Stimulated activated CD4-positive, alpha-beta T cell treated with anti-CD3 and anti-CD28 coated beads, Interleukin-2, amount 100 ng/mL, for 48 hours (primary cell): ENCODE measurements at places on chromosomes 4 and X.

DNA sequence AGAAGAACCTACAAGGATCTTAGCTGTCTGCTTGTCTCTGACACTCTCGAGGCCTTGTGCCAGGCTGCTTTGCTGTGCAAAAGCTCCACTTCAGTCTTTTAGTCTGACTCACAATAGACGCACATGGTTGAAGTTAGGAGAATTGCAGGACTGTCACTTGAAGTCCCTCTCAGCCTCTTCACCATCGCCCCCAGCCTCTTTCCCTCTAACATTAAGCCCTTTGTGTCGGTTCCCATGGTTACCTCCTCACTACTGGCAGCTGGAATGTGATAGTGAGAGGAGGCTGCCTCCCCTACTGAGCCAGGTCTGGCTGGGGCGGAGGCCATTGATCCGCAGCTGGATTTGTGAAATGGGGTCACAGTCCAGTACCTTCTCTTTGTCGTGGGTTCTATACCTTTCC, 201.8 kb downstream of the SOWAHB start:
- DNase-seq: no peak

GRCh38 chr4:76841026-76841425, 56.9 kb downstream of the SOWAHB start:
- DNase-seq: no peak

DNA sequence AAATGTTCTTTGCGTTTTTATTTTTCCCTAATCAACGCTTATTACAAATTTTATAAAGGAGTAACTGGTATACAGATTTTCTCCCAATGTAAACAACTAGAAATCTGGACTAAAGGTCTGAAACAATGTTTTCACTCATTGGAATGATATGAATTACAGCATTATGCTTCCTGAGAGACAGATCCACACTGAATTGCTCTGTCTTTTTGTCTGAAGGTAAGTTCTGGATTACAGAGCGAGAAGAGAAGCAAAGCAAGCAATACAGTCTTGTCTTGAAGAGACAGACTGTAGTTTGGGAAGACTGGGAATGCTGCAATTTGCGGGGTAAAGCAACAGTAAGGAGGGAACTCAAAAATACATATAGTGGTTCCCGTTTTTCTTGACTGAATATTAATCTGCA, 262.2 kb upstream of the PABPC4L start:
- no peak for DNase-seq

DNA sequence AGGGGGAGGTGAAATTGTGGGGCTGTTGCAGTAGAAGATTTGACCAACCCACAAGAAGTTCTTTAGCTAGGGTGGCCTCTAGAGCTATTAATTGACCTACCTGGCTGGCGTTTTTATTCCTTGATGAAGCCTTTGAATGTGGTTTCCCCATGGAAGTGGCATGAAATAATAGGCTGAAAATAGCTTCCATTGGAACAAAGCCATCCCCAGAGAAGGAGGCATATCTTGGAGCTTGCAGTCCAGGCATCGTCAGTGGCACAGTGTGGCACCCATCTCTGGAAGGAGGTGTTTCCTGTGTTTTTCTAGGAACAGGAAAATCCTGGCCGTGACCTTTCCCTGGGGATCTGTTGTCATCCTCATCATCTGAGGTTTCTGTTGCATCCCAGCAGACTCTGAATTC, 96.3 kb upstream of the WDR1 start:
- no peak for DNase-seq

- no peak for DNase-seq
Measured at GRCh38 chr4:84031401-84031800, 467.7 kb downstream of the NKX6-1 start.

DNA sequence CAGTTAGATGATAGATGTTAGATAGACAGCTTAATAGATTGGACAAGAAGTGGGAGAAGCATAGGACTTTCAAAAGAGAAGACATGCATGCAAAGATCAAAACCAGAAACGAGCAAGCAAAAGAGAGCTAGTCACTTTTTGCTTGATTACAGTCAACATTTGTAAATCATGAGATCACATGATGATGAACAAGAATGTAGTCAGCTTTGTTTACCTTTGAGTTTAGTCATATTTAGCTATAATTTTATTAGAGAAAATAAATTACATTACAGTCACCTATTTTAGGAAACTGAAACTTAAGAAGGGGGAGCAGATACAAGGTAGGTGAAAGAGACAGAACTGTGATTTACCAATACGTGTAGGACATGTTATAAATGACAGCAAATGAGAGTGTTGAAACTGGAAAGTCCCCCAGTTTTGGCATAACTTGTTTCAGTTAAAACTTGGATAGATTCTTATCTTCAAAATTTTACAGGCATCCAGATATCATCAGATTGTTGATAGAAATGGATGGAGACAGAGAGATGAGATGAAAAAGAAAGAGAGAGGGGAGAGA, 1083.1 kb upstream of the PCDH10 start:
- no peak for DNase-seq

GRCh38 chrX:48957477-48957826, at the start of gene OTUD5:
Gene OTUD5, minus strand, starts transcription at chrX:48957607. Its CDS starts 37 bp downstream, at chrX:48957570.
- DNase-seq: no peak

- no peak for DNase-seq
Measured at GRCh38 chr4:179595671-179596410, 2153.6 kb upstream of the AGA start.

DNA sequence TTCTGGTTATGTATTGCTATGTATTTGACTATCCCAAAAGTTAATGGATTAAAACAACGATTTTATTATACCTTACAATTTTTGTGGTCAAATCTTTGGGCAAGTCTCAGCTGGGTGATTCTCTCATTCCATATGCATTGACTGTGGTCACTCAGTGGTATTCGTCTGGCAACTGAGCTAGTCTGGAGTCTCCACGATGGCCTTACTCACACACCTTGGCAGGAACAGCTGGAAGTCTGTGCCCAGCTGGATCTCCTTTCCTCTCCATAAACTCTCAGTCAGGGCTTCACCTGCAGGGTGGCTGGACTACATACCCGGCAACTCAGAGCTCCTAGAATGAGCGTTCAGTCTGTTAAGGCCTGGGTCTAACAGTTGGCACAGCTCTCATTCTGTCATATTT, 141.1 kb upstream of the WDFY3 start:
- DNase-seq: no peak

- no peak for DNase-seq
Measured at GRCh38 chr4:101005659-101006058, 341.7 kb downstream of the PPP3CA start.

- DNase-seq: no peak
Measured at GRCh38 chrX:50003927-50004326, 81.5 kb downstream of the CLCN5 start.

- DNase-seq: no peak
Measured at GRCh38 chr4:114284629-114285028, 305.2 kb upstream of the ARSJ start.

GRCh38 chr4:72951147-72951546, 118.4 kb downstream of the COX18 start:
- no peak for DNase-seq

GRCh38 chr4:6282314-6282771, 12.7 kb downstream of the WFS1 start:
- DNase-seq: no peak

- DNase-seq: no peak
Measured at GRCh38 chr4:70760662-70761061, 38.9 kb downstream of the RUFY3 start.
